ENCODE measurements at places on chromosomes 5 and 9.

- DNase-seq: no peak
Measured at GRCh38 chr9:135075234-135076142, 12.0 kb upstream of the OLFM1 start.

- no peak for DNase-seq
Measured at GRCh38 chr5:5145651-5146529, 5.8 kb downstream of the ADAMTS16 start.

DNA sequence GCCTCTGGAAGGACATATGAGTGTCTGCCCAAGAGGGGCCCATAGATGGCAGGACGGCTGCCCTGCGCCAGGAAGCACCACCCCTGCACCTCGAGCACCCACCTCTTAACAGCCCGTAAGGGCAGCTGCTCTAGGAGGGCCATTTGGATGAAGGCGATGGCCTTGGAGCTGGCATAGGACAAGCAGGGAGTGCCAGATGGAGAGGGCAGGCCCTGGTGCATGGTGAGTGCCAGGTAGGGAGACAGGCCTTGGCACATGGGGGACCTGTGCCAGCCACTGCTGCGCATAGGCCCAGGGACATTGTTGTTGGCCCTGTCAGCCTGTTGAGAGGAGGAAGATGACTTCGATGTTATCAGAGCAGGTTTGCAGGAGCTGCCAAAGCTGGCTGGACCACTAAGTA, 134.2 kb downstream of the SLC25A46 start:
- DNase-seq: no peak

DNA sequence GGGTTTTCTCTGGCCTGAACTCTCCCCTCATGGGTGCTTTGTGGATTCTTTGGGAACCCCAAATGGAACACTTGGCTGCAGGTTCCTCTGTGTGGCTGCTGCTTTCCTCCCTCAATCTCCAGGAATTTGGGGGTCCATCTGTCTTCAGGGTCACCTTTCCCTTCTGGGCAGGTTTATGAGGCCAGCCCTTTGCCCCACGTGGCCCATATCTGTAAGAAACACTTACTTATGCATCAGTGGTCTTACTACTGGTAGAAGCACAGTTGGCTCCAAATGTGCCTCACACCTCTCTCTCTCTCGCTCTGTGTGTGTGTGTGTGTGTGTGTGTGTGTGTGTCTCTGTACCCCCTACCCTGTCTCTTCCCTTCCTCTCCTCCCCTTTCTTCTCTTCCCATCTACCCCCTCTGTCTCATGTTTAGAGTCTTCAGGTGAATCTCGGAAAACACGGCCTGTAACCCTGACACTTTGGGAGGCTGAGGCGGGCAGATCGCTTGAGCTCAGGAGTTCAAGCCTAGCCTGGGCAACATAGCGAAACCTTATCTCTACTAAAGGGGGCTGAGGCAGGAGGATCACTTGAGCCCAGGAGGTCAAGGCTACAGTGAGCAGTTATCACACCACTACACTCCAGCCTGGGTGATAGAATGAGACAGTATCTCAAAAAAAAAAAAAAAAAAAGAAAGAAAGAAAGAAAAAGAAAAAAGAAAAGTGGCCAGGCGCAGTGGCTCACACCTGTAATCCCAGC, 26.8 kb downstream of the C5orf15 start:
- DNase-seq: no peak

DNA sequence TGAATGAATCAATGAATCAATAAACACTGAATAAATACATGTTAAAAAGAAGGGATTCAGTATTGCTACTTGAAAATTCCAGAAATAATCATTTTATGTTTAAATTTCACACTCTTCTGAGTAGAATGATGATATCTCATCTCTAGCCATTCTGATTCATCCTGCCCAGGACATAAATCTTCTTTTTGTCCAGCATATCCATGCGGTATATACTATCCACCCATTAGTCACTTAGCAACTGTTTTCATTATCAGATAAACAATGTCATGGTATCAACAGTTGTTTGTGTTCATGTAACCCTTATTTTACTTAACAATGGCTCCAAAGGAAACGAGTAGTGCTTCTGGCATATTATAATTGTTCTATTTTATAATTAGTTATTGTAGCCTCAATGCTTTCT, 432.4 kb upstream of the SMC2 start:
- no peak for DNase-seq

- DNase-seq: peak; percentile 19
Measured at GRCh38 chr5:172688349-172689217, 47.5 kb downstream of the NEURL1B start.

DNA sequence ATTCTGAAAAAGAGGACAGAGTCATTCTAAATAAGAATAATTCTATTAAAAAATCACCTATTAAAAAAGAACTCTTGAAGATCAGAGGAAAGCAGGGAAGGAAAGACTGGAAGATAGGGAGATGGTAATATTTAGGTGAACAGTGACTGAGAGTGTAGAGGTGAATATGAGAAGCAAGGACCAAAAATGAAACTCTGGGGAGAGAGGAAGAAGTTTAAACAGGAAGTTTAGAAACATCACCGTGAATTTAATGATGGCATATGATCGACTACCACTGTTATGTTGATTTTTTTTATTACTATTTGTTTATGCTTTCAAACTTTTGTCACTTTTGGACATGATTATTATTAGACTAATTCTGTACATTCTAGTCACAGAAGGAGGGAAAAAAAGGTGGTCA, 1.7 kb upstream of the SPINK6 start:
- peak; percentile 23 for DNase-seq

DNA sequence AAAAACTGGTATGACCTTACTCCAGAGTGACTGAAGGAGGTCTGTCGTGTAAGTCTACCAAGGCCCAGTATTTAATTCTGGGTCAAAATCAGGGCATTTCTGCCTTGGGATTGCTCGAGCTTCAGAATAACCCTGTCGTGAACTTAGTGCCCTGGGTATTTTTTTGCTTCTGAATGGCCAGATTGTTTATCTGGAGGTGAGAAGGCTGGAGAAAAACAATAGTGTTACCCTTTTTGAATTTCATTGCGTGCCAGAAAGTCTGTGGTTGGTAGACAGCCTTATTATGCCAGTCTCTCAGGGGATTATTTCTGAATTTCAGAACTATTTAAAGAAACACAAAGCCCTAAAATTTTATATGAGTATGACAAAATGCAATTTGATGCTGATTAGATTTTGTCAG, 323.4 kb downstream of the CSNK1G3 start:
- DNase-seq: no peak

DNA sequence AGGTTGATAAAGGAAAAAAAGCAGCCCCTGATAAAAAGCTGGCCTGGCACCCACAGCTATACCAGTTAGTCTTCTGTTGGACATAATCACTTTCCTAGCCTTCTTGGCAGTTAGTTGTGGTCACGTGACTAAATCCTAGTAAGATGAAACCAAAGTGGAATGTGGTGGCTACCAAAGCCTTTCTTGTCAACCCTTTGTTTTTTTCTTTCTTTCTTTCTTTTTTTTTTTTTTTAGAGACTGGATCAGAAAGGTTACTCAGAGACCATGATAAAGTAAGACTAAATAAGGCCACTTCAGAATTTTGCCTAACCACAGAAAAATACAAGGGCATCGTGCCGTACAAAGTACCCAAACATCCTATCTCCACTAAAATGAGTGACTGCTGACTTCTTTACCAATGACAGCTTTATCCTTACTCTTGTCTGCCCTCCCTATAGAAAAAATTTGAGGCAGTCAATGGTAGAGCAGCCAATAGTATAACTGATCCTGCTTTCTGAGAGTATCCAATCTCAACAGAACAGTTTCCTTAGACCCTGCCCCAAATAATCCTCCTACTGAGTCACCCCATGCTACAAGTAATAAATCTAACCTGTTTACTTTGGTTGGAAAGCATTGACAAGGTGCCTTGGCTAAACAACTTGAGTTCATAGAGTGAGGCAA, 14.2 kb upstream of the KIF27 start:
- no peak for DNase-seq

DNA sequence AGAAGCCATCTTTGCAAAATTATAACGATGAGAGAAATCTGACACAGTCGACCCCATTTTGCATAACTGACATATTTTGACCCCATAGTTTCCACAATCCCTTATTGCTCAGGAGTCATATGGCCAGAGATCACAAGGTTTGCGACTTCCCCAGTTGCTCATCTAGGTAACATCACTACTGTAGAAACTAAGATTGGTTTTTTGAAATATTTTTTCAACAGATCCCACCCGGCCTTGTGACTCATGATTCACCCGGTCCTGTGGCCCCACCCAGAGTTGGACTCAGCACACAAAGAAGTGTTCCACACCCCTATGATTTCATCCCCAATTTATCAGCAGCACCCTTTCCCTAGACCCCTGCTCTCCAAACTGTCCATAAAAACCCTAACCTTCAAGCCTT, 50.2 kb downstream of the TIMD4 start:
- no peak for DNase-seq

GRCh38 chr5:138212828-138213160, 329 bp downstream of the CDC23 start:
- peak; percentile 3 for DNase-seq

DNA sequence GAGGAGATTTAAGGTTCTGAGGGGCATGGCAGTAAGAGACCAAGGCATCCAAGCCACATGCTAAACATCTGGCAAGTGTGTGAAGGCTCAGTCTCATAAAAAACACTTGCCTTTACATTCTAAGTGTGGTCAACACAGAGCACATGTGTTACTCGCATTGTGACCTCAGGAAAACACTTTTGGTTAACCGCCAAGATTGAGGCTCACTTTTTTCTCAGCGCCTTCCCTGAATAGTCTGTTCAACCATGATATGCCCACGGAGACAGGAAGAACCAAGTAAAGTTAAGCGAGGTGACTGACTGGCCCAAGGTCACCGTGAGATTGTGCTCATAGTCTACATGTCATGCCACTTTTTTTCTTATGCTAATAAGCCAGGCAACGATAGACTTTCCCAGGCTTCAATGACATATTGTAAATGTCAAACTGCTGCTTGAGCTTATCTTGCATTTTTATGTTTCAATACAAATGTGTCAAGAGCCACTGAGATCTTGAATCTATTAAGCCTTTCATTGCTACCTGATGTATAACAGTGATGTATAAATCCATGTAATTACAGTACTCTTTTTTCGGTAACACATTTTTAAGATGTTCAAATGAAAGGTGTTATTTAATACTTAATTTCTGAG, 21.1 kb upstream of the IL9 start:
- no peak for DNase-seq

GRCh38 chr9:35705836-35706430, 16.2 kb upstream of the TPM2 start:
- DNase-seq: no peak

DNA sequence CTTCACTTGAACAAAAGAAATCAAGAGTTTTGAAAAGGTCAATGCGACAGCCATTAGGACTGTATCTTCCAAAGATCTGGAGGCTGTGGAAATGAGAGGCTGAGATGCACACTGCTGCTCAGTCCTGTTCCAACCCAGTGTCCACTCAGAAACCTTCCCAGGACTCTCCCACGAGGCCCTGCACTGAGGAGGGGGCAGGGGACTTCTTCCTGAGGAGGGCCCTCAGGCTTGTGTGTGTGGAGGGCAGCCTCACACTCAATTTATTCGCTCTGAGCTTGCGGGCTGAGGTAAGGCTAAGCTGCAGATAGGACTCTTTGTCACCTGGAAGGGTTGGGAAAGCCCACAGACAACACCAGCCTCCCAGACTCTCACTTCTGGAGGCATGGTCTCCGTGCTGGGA, 69.6 kb upstream of the ROR2 start:
- DNase-seq: no peak

DNA sequence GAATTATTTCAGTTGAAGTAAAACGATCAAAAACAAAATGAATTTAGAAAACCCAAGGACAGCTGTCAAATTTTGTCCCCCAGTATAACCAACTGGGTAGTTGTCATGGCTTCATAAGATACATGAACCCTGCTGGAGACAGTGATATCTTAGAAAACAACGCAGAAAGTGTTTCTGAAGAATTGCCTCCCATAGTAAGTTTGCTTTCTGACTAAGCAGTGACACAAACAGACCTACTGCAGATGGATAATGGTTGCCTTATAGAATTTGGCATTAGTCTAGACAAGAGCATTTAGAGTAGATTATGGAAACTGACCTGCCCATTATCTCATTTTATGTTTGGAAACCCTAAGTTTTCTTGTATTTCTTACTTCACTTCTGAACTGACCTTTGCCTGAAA, 187.7 kb upstream of the KCNN2 start:
- DNase-seq: no peak

DNA sequence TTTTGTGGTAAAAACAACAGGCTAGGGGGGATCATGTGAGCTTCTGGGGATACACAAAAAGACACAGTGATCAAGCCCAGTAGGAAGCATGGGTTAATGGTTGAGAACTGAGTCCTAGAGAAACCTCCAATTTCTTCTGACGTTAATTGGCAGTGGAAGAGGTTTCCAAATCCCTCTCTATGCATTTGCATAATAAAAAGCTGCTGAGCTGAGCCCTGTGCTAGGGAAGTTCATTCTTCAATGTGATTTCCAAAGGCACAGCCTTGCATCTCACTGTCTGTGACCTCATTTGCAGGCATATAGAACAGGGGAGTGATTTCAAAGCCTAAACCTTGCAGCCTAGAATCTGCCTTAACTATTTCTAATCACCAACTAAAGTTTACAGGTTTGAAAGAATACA, 812 bp downstream of the DNAH5 start:
- no peak for DNase-seq

- peak; percentile 54 for DNase-seq
Measured at GRCh38 chr9:104748359-104749031, 1.0 kb downstream of the NIPSNAP3A start.

- no peak for DNase-seq
Measured at GRCh38 chr5:86127696-86128095, 490.0 kb upstream of the COX7C start.

GRCh38 chr5:93589152-93589828, 6.3 kb downstream of the NR2F1 start:
- DNase-seq: no peak

GRCh38 chr5:66742083-66742895, 146.1 kb downstream of the MAST4 start:
- no peak for DNase-seq

DNA sequence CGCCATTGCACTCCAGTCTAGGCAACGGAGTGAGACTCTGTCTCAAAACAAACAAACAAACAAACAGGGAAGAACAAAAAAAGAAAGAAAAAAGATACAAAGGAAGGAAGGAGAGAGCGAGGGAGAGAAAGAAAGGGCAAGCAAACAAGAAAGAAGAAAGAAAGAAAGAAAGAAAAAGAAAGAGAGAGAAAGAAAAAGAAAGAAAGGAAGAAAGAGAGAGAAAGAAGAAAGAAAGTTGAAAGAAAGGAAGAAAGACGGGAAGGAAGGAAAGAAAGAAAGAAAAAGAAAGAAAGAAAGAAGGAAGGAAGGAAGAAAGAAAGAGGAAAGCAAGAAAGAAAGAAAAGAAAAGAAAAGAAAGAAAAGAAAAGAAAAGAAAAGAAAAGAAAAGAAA, 13.1 kb upstream of the ALDOB start:
- no peak for DNase-seq
